Germinal center (tissue), 1 donor: ENCODE measurements at places on chromosomes 6 and 20.

DNA sequence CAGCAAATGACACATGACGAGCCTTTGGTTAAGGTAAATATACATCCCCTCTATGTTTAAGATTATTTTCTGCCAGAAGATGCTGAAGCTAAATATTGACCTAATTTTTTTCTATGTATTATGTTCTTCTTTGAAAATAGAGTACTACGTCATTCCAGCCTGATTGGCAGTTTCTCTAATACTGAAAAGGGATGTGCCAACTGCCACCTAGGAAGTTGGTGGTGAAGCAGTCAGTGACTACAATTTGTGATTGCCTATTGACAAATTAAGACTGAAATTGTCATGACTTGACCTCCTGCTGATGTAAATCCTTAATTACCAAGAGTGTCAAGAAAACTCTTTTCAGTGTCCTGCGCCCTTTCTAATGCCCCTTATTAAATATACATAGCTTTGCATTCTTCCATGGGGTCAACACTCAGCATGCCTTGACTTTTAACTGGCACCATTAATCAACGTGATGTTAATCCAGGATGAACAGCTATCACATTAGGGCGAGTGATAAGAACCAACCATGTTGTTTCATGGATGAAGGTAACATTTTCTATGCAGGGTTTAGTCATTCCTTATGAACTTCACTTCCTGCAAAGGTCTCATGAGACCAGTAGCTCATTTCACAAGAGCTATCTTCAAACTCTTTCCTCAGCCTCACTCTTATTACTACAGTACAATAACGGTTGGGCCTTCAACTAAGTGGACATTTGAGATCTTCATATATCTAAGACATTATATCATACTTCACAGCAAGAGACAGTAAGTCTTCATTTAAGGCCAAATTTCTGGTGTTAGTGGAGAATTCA lies 22.5 kb upstream of the SGK1 start:
- no peak for DNase-seq

GRCh38 chr20:5552154-5552553 lies 198.0 kb upstream of the SHLD1 start:
- DNase-seq: no peak

DNA sequence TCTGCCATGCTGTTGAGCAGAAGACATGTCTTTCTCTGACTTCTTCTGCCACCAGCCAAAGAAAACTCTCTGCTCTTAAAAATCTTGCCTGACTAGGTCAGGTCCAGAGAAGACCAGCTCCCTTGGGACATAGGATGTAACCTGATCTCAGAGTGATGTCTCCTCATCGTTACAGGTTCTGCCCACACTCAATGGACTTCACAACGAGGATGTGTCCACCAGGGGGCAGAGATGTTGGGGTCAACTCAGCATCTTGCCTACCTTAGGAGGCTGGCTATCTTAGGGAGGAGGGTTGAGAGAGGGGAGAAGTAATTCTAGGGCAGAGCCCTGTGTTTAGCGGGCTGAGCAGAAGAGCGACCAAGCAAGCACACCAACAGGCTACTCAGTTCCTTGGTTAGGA lies 207.6 kb upstream of the CDH4 start:
- DNase-seq: no peak

GRCh38 chr6:3352678-3353077 lies 93.9 kb downstream of the PSMG4 start:
- peak; percentile 25 for DNase-seq

DNA sequence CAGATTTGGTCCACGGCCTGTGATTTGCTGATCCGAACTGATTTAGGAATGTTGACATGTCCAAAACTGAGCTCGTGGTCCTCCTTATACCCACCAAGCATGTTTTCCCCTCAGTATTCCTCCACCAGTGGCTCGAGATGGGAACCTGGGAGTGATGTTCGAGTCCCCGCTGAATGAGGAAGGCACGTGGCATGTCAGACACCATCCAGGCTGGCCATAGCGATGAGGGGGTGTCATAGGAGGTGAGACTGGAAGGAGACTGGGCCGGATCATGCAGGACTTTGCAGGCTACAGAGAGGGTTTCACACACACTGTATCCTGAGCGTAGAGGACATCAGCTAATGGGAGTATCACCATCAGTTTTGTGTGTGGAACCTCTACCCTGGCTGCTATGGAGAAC lies 78.2 kb downstream of the TOX2 start:
- no peak for DNase-seq

DNA sequence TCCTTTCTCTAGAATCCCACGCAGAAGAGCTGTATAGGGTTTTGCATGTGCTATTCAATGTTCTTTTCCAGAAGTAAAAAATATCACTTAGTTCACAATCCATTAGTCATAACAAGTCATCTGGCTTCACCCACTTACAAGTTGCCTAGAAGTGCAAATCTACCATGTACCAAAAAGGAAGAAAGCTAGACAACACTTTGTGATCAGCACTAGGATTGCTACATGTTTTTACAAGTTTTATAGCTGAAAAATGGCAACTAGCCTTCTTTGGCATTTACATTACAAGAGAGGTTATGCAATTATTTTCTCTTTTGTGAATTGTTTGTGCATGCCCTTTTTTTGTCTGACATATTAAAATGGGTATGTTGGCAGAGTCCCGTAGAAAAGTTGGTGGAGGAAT lies 85.6 kb upstream of the PTPRK start:
- DNase-seq: no peak

GRCh38 chr20:25389858-25390537 lies 637 bp downstream of the ABHD12 start:
- DNase-seq: peak; percentile 43

GRCh38 chr6:25053875-25054371 lies 118.2 kb upstream of the RIPOR2 start:
- DNase-seq: peak; percentile 30

DNA sequence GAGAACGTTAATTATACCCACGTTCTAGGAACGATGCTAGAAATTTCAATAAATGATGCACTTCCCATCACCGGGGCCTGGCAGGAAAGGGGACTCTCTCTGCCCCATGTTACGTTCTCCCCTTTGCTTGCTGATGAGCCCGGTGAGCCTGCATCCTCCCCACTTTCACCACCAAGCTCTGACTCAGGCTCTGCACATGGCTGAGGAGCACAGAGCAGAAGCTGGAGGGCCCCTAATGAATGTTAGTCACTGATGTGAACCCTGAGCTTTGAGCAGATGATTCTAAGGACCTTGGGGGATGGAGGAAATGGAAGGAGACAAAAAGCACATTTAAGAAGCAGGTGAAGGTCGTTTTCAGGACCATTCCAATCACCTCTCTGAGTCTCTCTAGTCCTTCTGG lies 468.2 kb upstream of the ARID1B start:
- DNase-seq: no peak

DNA sequence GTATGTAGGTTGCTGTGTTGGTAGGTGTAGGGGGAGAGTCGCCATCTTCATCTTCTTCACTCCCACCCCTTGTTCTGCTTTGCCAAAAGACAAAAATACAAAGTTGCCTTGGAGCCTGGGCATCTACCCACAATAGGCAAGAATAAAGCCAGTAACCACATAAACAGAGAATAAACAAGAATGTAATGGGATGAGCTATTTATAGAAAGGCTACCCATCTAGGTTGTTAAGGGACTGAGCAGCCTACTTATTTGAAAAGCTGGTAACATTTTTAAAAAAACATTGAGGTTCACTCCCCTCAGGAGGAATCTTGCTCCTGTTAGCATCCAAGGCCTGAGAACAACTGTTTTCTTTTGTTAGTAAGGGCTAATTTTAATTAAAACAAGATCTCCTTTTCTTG lies 301.4 kb upstream of the STXBP5 start:
- DNase-seq: no peak

- no peak for DNase-seq
These were observed 47.6 kb upstream of the RBM24 start for GRCh38 chr6:17233531-17233930.

DNA sequence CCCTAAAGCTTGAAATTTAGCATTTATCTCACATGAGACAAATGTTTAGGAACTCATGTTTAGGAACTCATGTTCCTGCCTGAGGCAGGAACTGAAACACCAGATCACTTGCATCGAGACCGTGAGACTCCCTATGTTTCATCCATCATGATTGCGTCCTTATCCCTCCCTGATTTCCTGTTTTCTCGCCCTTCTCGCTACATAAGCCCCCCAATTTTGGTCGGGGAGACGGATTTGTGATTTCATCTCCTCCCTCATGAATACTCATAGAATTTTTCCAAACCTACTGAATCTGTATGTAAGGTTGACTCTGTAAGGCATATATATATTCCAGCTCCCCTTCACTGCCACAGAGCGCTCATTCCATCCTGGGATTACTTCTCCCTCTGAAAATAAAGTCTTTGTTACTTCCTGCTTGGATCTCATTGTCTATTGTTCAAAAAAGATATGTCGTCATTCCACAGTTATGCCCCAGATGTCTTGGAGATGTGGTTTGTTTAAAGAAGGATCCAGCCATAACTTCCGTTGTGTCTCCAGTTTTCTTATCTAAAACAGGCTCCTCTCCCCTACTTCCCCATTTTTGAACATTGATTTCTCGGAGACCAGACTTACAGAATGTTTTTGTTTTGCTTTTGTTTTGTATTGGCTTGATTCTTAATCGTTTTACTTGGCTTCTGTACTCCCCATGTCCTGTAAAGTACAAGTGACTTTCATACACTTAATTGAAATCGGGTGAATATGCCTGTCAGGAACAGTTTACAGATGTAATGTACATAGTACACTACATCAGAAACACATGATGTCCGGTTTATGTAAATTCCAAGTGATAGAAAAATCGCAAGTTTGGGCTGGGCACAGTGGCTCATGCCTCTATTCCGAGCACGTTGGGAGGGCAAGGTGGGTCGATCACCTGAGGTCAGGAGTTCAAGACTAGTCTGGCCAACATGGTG lies 118.7 kb downstream of the HFE start:
- peak; percentile 31 for DNase-seq

DNA sequence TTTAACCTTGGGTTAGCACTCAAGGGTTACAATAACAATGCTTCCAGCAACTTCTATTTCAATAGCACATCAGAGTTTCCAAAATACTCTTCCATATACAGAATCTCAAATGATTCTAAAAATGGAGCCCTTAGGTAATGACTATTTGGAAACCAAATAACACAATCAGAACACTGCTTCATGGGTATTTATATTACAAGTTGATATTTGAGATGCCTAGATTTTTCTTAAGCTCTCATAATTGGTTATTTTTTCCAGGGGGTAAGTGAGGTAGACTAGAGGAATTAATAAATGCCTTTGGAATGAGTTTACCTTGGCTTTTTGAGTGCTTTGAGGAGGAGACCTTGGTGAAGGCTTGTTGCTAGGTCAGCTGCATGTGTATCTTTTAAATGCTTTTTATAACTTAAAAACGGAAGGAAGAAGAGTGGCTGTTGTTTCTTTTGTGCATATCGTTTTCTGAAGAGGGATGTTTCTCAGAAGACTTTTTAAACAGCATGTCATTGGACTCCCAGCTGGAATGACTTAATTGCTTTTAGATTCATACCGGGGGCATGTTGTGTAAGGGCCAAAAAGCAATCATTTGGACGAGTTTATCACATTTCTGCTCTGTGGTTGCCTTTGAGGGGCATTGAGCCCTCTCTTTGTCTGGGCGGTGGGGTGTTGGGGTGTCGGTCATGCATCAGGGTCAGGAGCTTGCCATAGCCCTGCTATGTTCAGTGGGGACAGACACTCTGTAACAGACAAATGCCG lies 186.0 kb downstream of the DTNBP1 start:
- DNase-seq: no peak

GRCh38 chr20:36802326-36803222 lies 29.0 kb upstream of the DSN1 start:
- no peak for DNase-seq

DNA sequence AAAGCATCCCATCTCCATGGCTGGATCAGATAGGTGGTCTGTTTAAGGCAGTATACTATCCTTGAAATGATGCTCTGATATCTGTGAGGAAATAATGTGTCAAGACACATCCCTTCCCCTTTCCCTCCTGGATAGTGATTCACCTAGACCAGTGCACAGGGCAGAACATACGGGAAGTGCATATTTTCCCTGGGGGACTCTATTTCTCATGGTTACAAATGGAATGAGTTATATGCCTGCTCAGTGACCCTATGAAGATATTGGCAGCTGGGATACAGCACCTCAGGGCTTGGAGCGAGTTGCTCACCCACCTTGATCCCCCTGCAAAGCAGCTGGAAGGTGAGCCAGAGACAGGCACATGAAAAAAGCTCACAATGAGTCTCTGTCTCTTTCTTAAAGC lies 67.5 kb upstream of the PRL start:
- DNase-seq: no peak

DNA sequence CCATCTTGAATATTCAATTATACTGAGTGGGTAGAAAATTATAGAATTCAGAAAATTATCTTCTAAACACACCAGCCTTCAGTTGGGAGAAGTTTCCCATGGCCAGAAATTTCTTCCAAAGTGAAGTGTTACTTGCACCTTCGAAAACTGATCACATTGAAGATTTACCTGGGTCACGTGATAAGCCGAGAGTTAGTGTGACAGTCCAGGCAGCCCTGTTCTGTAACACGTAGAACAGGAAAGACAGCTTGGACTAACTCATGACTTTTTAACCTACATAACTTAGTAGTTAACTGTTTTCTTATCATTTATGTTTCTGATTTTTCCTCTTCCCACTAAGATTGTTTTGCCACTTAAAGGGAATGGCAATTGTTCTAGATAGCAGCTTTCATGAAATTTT lies 118.3 kb upstream of the MTHFD1L start:
- DNase-seq: no peak

DNA sequence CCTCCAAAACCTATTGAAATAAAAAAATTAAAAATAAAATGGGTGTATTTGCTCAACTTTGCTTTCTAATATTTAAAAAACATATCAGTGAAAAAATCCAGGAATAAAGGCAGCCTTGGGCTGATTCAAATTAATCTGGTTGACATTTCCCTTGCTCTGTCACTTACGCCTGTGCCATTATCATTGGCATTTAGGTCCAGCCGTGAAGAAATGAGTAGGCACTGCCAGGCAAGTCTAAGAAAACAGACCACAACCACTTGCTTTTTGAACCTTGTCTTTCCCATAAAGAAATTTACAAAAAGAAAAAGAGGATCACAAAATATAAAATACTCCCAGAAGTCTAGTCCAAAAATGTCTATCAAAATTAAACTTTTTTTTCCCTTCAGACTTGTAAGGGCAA lies 59.2 kb upstream of the HBS1L start:
- no peak for DNase-seq

DNA sequence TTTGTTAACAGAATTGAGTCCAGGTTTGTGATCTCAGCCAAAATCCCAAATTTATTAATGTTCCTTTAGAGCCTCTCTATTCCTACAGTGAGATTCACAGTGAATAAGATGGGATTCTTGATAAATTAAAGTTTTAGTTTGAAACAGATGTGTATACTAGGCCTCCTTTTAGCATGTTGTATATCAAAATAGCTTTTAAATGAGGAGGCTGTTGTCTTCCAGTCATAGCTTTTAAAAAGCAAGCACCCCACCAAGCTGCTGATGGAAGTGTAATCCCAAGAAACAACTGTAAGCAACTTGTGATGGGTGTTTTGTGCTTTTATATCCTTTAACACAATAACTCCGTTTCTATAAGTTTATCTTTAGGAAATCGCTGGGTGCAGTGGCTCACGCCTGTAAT lies 7.0 kb downstream of the GTF2H5 start:
- DNase-seq: no peak

- no peak for DNase-seq
These were observed 40.7 kb upstream of the CCDC167 start for GRCh38 chr6:37540390-37540789.
